D721Med (cell line): ENCODE measurements at places on chromosomes 12 and 14.

DNA sequence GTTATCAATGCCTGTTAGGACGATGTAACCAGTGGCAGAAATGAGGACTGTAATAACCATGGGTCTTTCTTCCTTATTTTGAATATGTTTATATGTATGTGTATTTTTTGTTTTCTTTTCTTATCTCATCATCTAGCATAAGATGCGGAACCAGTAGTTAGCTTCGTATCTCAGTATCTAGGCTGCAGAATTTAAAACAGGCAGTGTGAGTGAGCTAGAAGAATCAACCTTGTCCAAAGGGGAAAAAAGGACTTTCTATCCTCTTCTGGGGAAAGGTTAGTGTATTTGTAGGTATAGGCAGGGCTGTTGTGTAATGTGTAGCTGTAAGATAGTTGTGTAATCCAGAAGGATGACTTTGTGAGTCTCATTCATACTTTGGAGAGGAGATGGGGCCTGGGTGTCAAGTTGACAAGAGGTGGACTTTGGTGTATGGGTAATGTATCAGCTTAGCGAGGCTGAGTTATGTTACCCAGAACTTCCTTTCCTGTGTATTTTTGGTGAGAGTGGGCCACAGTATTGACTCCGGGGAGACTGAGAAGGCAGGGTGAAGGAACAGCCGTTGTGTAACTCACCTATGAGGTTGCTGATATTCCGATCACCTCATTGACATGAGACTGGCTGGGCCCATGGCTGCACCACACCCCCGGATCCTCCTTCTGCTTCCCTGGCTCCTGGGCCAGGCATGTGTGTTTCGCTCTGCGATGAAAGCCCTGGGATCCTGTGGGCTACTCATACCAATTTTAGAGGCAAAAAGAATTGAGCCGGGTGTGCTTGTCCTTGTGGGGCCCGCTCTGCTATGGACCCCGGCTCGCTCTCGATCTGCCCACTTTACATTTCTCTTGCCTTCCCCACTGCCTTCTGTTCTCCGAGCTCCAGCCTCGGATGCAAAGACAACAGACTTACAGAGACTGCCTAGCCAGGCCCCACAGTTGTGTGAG lies 24.3 kb downstream of the DLK1 start:
- DNase-seq: no peak

GRCh38 chr12:83313827-83314226 lies 627.1 kb downstream of the TMTC2 start:
- DNase-seq: no peak

DNA sequence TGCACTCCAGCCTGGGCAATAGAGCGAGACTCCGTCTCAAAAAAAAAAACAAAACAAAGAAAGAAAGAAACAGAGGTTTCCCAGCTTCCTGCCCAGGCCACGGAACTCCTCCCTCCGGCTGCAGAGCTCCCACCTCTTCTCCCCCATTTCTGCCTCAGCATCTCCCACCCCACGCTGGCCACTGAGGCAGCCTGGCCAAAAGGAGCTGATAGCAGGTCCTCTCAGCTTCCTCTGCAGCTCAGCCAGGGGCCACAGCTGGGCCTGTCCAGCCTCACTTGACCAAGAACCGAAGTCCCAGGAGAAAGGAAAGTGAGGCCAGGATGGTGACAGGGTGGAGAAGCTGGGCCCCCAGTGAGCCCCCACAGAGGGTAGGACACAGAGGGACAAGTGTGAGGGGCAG lies 33.4 kb upstream of the CD9 start:
- DNase-seq: no peak

DNA sequence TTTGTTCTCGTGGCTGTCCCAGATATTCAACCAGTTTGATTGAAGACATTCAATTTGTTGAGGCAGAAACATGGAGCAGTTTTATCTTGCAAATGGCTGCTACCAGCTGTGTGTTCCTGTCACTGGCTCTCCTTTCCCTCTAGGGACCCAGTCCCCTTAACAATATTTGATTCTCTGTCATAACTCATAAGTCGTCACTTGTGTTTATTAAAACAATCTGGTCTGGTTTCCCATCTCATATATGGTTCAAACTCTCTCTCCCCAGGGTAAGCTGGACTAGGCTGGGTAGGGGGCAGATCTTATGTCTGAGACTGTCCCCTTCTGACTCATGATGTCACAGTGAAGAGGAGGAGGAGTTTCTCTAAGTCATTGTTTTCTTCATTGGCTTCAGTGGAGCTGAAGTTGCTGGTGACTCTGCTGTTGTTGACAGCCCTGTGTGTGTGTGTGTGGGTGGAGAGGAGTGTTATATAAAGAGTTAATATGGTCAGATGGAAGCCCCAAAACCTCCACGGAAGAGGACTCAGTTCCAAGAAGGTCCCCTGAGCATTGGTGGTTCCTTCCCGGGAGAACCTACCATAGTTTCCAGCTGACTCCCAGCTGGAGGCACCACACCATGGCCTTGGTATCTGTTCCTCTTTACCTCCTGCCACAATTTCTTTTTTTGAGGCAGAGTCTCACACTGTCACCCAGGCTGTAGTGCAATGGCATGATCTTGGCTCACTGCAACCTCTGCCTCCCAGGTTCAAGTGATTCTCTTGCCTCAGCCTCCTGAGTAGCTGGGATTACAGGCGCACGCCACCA lies 16.1 kb upstream of the GNG2 start:
- DNase-seq: no peak

- DNase-seq: no peak
Measured at GRCh38 chr12:108712165-108712924, 19.0 kb downstream of the CORO1C start.

DNA sequence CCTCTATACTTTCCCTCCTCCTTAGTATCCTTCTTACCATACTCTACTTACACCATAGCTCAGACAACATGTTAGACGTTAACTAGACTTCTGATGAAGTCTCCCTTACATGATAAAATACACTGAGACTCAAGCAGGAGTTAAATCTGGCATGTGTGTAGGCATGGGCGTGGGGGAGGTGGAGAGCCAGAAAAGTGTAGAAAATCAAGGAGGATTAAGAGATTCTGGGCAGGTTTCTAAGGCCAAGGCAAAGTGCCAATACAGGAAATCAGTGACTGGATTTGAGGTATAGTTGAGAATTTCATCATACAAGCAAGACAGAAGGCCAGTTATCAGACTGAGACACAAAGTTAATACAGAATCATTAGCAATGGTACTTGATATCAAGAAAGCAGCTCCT lies 37.4 kb downstream of the EPS8 start:
- no peak for DNase-seq

GRCh38 chr12:1115484-1116231 lies 124.6 kb downstream of the ERC1 start:
- DNase-seq: no peak

DNA sequence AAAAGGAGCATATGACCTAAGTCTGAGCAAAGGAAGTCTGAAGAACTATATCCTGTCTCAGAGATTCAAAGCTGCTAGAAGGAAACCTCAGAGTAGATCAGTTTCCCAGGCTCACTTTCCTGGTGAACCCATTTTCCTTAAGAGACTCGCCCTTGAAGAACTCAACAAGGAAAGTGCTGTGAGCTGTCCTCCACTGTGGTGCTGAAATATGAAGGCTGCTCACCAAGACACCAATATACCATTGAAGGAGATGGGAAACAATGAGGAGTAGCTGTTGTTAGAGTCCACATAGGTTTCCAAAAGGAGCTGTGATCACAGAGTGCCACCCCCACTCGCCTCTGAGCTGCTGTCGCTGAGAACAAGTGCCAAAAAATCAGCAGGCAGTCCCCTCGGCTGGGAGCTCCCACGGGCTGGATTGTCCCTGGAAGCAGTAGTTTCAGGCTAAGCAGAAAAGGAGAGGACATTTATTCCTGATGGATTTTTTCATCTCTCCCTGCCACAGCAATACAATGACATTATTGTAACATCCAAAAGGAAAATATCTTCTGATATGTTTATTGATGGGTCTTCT lies 282.1 kb downstream of the RPS29 start:
- no peak for DNase-seq

- no peak for DNase-seq
Measured at GRCh38 chr12:14949631-14950030, 11.3 kb upstream of the ERP27 start.

DNA sequence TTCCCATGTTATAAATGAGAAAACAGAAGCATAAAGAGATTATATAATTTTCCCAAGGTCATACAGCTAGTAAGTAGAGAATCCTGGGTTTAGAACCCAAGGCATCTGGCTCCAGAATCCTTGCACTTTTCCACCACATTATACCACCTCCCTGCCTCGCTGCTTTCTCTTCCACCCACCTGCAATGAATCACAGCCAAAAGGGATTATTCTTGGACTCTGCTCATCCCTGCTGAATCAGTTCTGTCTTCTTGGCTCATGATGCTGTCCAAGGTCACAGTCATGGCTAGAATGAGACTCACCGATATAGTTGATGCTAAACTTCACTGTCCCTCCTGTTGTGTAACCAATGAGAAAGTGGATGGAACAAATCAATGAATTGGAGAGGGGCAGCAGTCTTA lies 356.6 kb downstream of the FUT8 start:
- no peak for DNase-seq

DNA sequence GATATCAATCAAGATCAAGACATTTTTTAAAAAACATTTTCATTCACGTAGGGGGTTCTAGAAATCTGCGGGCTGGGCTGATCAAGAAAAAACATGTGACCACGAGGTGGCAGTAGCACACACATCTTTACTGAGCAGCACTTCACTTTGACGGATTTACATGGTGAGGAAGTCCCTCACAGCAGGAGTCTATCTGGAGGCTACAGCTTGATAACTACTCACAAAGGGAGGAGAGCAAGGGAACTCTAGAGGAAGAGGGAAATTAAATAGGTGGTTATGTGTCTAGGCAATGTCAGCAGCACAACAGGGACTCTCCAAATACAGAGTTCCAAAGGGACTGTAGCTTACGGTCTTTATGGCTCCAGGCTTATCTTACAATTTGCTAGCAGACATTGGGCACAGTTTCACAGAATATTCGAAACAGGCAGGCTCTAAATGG lies 248.1 kb downstream of the DPY19L2 start:
- peak; percentile 17 for DNase-seq

DNA sequence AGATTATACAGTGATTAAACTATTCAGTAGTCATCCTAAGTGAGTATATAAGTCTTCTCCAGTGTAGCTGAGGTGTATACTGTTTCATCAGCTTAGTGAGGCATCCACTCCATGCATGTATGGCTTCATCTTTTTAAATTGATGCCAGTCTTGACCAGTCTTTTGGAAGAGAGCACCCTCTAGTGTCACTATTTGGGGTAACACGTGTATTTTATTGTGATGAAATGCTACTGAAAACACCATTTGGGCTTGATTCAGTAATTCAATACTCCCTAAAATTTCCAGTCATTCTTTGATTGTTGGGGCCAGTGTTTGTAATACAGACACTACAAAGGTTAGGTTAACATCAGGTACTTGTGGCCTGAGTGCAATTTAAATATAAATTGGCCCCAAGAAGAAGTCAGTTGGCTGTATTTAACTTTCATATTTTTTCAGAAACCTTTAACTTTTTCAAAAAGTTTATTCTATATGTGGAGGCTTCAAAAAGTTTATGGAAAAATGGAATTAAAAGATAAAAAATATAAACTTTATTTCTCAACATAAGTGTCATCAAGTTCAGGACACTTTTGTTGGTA lies 35.3 kb downstream of the MIPOL1 start:
- DNase-seq: no peak

- DNase-seq: no peak
Measured at GRCh38 chr14:73809391-73809790, 42.2 kb upstream of the PTGR2 start.

DNA sequence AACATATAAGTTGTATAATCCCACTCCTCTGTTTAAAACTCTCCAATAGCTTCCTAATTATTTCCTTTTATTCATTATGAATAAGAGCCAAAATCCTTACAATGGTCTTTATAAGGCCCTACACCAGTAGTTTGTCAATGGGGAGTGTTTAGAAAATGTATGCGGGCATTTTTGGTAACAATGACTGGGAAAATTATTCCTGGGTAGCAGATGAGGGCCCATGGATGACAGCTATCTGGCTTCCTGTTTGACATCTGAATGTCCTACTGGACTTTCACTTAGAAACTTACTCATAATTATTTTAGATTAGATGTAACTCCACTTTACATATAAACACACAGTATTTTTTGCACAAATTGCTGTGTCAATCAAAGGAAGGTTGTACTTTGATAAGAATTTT lies 101.2 kb downstream of the PAPLN start:
- no peak for DNase-seq

- no peak for DNase-seq
Measured at GRCh38 chr12:118052324-118053070, 8.5 kb downstream of the WSB2 start.

DNA sequence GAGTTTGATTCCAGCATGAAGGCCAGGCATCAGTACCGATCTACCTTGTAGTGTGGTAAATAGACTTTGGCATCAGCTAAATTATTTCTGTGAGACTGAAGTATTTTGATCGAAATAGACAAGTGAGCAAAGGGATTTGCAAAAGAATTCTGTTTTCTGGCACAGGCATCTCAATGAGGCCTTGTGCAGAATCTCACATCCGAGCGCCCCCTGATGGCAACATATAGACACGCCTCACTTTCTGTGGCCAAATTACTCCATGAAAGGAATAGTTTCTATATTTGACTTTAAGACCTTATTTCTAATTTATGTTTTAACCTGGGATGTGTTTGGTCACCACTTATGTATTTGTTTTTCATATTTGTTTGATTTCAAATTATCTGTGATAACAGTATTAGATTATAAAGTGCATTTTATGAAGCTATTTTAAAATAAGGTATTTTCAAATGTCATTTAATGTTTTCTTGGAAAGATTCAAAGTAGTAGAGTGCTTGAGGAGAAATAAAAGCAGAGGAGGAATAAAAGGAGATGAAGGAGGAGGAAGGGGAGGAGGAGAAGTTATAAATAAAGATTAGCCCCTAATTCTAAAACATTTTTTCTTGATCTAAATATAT lies 731.9 kb downstream of the NRXN3 start:
- no peak for DNase-seq

GRCh38 chr12:57046947-57047890 lies 2.7 kb downstream of the MYO1A start:
- DNase-seq: no peak

GRCh38 chr12:67837876-67838275 lies 151.4 kb upstream of the IFNG-AS1 start:
- no peak for DNase-seq

- no peak for DNase-seq
Measured at GRCh38 chr14:63922696-63923421, 70.1 kb downstream of the SYNE2 start.

DNA sequence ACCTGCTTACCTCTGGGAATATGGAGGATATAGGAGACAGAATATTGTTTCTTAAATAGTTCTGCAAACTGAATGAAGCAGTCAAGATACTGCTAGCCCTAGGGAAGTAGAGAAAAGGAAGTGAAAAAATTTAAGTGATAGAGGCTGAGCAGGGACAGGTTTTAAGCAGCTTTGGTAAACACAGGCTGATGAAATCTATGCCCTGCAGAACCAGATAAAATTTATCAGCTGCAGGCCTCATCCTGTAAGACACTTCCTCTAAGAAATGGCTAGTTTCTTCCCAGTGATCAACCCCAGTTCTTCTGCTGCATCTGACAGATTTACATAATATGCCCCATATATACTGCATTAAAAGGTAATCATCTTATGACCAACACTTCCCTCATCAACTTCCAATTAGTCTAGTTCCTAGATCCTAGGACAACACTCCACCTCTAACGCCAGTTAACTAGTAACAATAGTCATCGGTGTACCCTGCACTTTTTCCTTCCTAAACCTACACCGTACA lies 1.3 kb upstream of the ESYT1 start:
- no peak for DNase-seq
